ENCODE measurements at places on chromosomes 5 and 9.

DNA sequence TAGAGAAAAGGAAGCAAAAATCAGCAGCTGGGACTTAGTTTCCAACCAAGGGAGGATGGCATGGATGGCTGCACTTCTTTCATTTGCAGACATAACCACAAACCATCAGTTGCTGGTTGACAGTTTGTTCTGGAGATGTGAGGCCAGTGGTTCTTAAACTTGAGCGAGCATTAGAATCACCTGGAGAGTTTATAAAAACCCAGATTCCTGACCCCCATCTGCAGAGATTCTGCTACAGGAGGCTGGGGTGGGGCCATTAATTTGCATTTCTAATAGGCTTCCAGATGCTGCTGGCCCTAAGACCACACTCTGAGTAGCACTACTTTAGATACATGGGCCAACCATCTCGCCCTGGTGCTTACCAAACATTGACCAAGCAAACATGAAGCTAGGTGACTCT lies 60.8 kb downstream of the MARCHF3 start:
- no peak for DNase-seq

GRCh38 chr9:135486267-135487065 lies 6.9 kb downstream of the PPP1R26 start:
- DNase-seq = no peak

GRCh38 chr5:141691867-141692532 lies 10.0 kb upstream of the ARAP3 start:
- DNase-seq = peak; percentile 79

DNA sequence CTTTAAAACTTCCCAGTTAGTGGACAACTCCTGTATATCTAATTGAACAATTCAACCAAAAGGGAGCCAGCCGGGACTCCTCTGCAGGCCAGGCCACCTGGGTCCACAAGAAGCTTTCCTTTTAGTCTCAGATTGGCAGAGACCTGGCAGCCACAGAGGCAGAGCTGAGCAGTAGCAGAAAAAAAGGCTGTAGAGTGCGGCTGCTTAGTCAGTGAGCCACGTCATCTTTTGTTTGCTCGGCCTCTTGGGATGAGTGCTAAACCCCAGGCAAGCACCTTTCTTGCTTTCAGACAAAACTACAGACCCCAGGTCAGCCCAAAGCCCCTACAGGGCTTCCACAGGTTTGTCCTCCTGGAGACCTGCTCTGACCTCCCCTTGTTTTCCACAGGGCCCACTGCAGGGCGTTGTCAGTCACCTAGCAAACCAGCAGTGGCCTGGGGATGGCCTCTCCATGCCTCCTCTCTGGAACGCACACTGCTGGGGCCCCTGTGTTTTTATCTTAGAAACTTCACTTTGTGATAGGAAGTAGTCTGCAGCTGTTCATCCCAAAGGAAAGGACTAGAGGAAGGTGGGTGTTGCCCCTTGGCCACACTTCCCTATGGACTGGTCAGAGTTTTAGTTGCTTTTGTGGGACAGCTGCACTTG lies 49.9 kb downstream of the SHB start:
- DNase-seq = no peak
